ENCODE measurements at places on chromosomes 6 and 20.

- no peak for DNase-seq
Measured at GRCh38 chr6:113011801-113012200, 664.7 kb downstream of the RFPL4B start.

DNA sequence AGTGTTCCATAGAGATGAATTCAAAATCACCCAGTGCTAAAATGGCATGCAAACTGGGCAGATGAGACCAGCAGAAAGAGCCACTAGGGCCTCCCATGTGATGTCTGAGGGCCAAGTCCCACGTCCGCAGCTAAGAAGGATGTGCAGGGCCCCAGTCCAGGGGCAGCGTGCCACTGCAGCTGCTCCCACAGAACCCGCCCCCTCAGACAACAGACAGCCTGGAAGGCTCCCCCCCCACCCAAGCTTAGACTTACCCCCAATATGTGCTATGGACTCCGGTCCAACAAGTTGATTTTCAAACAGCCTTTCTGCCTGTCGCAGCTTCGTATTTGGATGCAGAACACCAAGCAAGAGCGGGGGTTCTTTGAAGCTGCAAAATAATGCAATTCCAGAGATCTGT is 14.0 kb downstream of the APMAP start:
- DNase-seq = no peak

DNA sequence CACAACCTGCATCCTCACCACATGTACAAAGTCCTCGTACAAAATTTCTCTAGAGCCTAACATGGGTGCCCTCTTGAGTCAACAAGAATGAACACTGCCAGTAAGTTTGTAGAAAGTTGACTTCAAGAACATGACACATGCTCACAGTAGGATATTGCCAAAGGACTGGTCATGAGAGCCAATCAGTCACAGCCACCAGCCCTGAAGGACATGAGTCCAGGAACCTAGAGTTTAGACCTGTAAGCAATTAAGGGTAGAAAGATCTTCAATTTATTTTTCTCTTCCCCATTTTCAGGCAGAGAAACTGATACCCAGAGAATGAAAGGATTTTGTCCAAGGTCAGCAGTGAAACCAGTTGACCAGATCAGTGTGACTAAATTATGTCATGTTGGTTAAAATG is 96.1 kb downstream of the MAFB start:
- DNase-seq = no peak

DNA sequence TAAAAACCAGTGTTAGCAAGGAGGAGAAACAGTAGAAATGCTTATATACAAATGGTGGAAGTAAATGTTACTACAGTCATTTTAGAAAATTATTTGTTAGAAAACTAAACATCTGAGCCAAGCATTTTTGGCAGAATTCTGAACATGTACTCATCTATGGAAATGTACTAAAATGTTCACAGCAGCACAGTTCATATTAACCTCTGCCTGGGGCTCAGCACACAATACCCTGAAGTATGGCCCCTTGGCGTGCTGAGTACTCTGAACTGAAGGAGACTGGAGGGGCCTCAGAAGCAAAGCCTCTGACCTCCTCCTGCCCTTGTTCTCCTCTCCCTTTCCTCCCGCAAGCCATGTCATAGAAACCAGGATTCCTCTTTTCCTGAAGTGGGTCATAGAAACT is 66.2 kb upstream of the RALGAPA2 start:
- DNase-seq = no peak

All from GM12865 (cell line).